ENCODE measurements at places on chromosomes 12 and 14. TPM values are rescaled to one million over a fixed set of nuclear protein-coding genes. Genes with fewer than 3 reads are reported as not detected.

DNA sequence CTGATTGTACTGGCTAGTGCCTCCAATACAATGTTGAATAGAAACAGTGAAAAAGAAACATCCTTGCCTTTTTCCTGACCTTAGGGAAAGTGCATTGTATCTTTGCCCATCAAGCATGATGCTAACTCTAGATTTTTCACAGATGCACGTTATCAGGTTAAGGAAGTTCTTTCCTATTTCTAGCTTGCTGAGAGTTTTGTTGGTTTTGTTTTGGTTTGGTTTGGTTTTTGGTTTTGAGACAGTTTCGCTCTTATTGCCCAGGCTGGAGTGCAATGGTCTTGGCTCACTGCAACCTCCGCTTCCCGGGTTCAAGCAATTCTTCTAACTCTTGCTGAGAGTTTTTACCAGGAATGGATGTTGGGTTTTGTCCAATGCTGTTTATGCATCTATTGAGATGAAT is 89.0 kb downstream of the BRMS1L start:
- DNase-seq: no peak

DNA sequence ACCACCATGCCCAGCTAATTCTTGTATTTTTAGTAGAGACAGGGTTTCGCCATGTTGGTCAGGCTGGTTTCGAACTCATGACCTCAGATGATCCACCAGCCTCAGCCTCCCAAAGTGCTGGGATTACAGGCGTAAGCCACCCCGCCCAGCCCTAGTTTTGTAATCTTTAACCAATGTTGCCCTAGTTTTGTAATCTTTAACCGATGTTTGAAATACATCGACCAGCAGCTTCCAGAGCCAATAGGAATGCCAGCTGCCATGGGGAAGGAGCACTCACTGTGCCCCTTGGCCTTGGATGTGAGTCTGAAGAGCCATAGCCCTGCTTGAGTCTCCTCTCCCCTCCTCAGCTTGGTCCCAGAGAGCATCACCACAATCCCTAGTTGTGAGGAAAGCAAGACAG is 209.3 kb upstream of the RGS6 start:
- DNase-seq: no peak

Gene IL26
- total RNA-seq: not detected

DNA sequence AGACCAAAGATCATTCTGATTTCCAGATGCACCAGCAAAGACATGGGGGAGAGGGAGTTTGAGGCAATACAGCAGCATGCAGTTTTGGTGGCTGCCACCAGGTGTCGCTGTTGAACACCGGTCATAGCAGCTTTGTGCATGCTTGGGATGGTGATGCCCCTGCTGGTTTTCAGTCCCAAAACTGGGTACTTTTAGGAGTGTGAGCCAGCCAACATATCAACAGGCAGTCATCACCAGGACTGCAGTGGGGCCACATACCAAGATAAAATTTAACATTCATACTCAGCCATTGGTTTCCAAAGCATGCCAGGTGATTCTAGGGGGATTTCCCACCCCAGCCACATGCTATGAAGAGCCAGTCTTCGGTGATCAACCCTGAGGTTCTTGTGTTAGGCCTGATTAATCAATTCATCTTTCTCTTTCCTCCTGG is 64.2 kb downstream of the PHETA1 start:
- peak; percentile 15 for DNase-seq

DNA sequence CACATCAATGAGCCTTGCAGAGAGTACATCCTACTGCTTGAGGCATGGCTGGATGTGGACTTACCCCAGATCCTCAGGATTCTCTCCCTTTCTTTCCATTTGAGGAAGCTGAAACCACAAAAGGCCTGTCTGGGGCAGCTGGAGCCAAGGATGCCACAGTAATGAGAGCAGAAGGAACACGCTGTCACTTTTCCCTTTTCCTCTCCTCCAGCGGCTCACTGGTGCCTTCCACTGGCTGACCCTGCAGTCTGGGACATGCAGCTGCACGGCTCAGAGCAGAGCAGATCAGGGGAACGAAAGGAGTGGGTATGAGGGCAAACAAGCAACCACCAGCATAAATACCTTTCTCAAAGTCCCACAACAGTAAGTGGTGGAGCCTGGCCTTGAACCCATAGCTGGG is 78.2 kb downstream of the GAS2L3 start:
- no peak for DNase-seq

GRCh38 chr14:68951035-68951797 is 27.9 kb downstream of the ACTN1 start:
- DNase-seq: no peak

DNA sequence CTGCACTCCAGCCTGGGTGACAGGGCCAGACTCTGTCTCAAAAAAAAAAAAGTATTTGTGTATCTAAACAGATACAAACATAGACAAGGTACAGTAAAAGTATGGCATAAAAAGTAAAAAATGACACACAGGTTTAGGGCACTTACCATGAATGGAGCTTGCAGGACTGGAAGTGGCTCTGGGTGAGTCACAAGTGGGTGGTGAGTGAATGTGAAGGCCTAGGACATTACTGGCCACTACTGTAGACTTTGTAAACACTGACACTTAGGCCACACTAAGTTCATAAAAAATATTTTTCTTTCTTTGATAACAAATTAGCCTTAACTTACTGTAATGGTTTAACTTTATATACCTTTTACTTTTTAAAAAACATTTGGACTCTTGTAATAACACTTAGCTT is 38.0 kb upstream of the EIF5 start:
- DNase-seq: no peak

- no peak for DNase-seq
These were observed 23.0 kb upstream of the NR2C1 start for GRCh38 chr12:95096378-95096777.

DNA sequence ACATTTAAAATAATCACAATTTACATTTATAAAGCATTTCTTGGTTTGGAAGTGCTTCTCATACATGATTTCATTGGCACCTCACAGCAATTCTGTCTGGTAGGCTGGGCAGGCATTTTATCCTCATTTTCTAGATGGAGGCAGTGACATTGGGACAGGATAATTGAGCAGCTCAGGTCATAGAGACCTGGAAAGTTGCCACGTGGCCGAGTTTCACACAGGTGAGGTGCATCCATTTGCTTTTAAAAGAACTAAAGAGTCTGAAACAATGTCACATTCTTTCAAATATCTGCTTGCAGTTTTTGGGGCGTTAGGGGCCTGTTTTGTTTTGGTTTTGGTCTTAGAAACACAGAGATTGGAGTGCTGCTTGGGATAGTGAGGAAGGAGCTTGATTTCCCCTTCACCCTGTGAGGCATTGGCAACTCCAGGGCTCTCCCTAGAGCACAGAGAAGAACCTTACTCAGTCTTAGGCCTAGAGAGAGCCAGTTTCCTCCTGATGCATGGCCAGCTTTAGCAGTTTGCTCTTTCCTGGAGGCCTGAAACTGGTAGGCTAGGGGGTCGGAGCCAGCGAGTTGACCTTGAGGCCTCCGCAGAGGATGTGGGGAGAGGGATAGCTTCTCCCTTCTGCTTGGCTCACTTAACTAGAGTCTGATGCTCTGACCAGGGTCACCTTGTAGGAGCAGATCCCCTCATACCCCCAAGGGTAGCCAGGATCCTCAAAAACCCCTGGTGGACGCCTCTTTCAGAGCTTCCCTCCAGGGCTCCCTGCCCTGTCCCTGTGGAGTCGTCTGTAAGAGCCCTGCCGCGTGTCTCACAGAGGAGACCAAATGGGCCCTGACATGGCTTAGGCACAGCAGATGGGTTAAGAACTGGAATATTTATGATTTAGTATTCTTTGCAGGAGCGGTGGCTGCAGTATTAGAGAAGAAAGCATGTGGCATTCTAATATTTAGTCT is 34.9 kb upstream of the JDP2 start:
- DNase-seq: no peak

Gene CD163
- total RNA-seq: 0.89 TPM

DNA sequence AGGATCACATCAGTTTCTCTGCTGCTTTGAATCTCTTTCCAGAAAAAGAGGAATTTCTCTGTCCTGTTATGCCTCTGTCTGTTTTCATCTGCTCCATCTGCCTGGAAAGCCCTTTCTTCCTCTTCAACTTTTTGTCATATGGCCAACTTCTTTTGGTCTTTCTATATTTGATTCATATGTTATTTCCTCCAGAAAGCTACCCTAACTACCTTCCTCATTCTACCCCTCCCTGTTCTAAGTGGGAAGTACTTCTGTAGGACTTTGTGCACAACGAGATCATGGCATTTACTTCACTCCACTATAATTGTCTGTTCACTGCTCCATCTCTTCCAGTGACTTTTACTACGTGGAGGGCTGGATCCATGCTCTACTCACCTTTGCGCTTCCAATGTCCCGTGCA is 5.9 kb downstream of the CLEC4D start:
- no peak for DNase-seq

- DNase-seq: no peak
These were observed 14.7 kb upstream of the TRIM9 start for GRCh38 chr14:51109651-51110050.

DNA sequence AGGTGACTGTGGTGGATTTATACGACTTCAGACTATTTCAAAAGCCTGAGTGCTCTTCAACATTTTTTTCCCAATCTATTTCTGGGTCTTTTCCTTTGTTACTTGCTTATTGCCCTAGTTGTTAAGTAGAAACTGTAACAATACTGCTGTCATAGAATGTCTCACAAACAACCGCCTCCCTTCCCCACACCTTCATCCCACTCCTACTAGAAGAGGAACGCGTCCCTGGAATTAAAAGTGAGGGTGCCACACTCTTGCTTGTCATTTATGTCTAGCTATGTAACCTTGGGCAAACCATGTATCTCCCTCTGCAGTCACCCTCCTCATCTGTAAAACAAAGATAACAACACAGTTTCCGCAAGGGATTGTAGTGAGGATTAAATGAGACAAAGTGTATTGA is 8.6 kb downstream of the BRAP start:
- no peak for DNase-seq

- DNase-seq: no peak
These were observed 43.1 kb downstream of the CHST11 start for GRCh38 chr12:104499668-104500332.

DNA sequence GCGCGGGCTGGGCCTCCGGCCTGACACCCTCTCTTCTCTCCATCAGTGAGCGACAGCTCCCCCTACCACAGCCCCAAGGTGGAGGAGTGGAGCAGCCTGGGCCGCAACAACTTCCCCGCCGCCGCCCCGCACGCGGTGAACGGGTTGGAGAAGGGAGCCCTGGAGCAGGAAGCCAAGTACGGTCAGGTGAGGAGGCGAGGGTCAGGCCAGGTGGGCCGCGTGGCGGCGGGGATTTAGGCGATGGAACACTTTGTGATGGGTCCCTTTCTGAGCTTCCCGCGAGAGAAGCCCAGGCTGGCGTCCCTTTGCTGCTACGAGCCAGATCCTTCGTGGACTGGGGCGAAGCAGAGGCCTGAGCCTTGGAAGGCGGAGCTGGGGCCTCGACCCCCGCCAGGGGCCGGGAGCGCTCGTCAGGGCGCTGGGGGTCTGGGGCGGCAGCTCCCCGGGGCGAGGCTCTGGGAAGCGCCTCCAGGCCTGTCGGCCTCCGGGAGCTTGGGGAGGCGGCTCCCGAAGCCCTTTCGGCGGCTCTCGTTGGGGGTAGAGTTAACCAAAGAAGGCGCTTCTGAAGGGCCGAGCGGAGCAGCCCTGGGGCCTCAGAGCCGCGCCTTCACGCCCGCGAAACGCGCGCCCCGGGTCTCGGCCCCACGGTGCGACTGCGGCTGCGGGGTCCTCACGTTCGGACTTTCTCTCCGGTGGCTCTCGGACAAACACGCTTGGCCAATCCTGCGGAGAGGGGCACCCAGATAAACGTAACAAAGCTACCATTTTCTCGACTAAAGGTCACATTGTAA is 5.0 kb downstream of the PAX9 start:
- DNase-seq: no peak

DNA sequence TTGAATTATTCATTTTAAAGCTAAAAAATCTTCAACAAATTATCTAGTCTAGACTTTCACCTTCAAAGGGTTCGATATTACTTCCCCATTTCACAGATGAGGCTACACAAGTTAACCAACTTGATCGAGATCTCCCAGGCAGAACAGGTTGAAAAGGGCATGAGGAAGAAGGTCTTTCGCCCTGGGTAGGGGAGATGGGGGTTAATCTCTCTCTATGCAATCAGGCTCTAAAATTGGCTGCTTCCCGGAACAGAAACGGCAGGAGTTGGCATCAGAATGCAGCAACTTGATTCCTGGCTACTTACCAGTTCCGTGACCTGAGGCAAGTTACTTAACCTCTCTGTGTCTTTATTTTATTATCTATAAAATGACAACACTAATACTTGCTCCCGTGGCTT is 2.4 kb upstream of the CISTR start:
- DNase-seq: no peak

GRCh38 chr12:2324387-2324786 is 271.6 kb downstream of the CACNA1C start:
- no peak for DNase-seq

DNA sequence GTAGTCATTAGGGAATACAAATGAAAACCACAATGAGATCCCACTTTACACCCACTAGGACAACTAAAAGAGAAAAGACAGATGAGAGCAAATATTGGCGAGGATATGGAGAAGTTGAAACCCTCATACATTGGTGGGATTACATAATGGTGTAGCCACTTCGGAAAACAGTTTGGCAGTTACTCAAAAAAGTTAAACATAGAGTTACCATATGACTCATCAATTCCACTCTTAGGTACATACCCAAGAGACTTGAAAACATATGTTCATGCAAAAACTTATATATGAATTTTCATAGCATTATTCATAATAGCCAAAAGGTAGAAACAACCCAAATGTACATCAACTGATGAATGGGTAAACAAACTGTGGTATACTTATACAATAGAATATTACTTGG is 27.1 kb downstream of the ALDH1L2 start:
- DNase-seq: no peak

DNA sequence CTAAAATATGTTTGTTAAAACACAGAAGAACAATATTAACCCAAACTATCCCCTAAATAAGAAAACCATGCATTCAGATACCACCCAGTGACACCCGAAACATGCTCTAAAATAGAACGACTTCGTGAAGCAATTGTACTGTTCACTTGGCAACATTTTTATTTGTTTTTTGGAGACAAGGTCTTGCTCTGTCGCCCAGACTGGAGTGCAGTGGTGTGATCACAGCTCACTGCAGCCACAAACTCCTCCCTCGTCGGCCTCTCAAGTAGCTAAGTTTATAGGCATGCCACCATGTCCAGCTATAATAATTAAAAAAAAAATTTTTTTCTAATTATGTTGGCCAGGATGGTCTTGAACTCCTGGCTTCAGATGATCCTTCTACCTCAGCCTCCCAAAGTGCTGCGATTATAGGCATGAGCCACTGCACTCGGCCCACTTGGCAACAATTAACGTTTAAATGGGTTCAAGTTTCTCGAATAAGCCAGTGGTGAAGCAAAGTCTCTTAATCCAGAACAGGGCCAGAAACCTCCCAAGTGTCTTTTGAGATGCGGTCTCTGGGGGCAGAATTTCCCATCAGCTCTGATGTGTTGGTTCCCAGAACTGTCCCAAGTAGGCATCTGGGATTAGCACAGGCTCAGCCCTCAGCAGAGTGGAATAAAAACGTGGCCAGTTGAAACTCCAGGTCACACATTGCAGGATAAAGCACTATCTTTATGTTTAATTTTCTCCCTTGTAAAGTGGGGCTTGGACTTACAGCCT is 74.5 kb downstream of the TMCC3 start:
- DNase-seq: no peak

All from T-helper 17 cell (primary cell).